Stimulated activated CD4-positive, alpha-beta T cell treated with anti-CD3 and anti-CD28 coated beads, Interleukin-12 subunit alpha, Interleukin-12 subunit beta, amount 100 ng/mL, for 4 hours (primary cell): ENCODE measurements at places on chromosomes 2 and 18.

DNA sequence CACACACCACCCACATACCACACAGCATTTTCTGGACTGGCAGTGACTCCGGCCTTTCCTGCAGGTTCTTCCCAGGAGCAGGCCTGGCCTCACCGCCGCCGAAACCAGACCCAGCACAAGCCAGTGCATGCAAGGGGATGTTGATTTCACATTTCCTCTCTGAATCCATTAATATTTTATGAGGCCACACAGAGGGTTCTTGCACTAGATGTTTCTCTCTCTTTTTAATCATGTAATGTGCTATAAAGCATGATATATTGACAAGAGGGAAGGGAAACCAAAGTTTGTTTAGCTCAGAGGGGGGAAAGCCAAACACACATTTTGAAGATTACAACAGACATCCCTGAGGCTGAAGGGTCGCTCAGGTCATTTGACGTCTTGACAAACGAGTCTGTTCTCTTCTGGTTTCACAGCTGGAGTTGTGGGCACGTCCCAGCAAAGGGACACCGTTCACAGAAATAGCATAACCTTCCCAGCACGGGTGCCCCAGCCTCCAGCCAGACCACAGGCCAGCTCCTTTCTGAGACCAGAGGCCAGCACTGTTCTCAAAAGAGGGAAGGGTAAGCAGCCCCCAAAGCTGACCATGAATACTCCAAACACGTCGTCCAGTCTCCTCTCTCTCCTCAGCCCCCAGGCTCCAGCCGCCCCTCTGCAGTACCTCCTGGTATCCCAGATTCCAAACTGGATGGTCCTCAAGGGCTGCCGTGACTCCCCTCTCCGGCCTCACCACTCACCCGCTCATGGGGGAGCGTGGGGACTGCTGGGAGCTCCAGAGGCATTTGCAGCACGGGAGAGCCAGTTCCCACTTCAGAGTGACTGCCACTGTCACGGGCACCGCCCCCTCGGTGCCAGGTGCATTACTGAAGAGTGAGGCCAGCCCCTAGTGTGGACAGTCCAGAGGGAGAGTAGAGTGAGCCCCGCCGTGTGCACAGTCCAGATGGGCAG lies 340.3 kb upstream of the SALL3 start:
- no peak for DNase-seq

GRCh38 chr2:17821535-17822444 lies 5.5 kb downstream of the MSGN1 start:
- no peak for DNase-seq

DNA sequence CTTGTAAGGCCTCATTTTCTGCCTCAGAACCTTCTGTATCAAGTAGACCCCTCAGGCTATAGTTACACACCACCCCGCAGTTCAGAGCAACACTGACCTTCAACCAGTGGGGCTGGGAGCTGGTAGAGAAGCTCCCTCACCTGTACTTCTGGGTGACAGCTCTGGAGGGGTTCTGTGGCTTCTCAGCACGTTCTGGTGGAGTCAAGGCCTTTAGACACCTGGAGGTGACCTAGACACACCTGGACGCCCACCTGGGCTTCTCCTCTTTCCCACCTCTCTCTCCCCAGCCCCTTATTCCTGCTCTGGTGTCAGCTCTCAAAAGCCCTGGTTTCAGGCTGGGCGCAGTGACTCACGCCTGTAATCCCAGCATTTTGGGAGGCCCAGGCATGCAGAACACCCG lies 7.3 kb upstream of the CIB4 start:
- no peak for DNase-seq

GRCh38 chr18:67540559-67540958 lies 24.0 kb upstream of the DSEL start:
- DNase-seq: no peak

- no peak for DNase-seq
Measured at GRCh38 chr2:1701556-1702185, 42.6 kb downstream of the PXDN start.

- no peak for DNase-seq
Measured at GRCh38 chr2:109422071-109422757, 191.6 kb downstream of the SEPTIN10 start.

DNA sequence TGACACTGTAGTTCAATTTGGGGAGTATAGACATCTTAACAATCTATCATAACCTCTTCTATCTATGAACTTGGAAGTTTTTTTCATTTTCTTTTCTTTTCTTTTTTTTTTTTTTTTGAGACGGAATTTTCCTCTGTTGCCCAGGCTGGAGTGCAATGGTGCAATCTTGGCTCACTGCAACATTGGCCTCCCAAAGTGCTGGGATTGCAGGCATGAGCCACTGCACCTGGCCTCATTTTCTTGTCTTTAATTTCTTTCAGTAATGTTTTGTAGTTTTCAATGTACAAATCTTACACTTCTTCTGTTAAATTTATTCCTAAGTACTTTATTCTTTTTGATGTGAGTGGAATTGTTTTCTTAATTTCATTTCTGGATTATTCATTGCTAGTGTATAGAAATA lies 14.6 kb downstream of the ASAP2 start:
- DNase-seq: no peak

DNA sequence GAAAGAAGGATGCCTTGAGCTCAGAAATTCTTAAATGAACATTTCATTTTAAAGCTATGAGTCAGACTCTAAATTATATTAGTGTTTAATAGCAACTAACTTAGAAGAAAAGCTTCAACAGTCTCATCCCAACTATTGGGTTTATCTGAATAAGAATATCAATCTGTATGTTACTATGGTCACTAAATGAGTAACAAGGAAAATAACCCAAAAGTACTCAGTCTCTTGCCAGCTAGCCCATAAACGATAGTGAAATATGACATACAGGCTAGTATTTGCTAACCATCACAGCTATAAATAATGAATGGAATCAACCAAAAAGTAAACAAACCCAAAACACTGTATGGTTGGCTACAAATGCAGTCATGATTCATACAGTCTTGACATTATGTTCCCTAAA lies 174.9 kb downstream of the RAB3GAP1 start:
- DNase-seq: no peak

- no peak for DNase-seq
Measured at GRCh38 chr2:118992740-118993391, 50.9 kb downstream of the MARCO start.

DNA sequence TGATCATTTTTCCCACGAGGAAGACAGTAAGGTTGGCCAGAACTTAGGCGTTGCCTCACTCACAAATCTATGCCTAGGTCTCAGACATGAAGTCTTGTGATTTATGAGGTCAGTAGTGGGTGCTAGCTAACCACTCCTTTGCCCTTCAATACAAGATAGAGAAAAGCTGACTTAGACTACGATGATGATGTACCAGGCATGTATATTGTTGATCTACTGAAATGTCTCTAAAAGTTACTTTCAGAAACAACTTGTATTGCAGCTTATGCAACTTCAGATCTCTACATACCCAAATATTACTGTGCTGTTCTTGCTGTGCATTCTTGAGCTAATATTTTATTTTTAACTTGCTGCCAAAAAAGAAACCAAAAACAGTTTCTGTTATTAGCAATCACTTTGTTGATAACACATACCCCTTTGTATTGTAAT lies 30.6 kb downstream of the MAPRE2 start:
- no peak for DNase-seq

- no peak for DNase-seq
Measured at GRCh38 chr18:7676253-7676873, 109.2 kb downstream of the PTPRM start.

DNA sequence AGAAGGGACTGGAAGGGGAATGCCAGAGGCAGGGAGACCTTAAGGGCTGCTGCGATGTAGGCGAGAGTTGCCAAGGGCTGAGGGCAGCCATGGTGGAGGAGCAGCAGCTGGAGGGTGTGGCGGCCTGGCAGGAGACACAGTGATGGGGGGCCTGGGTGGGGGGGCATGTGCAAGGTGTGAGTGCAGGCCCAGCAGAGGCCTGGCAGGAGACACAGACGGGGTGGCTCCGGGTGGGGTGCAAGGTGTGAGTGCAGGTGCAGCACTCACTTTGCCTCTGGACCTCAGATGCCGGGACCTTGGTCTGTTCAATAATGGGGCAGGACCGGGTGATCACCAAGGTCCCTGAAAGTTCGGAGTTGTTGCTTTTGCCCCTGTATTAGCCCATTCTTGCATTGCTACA lies 76.2 kb upstream of the ODC1 start:
- DNase-seq: no peak

DNA sequence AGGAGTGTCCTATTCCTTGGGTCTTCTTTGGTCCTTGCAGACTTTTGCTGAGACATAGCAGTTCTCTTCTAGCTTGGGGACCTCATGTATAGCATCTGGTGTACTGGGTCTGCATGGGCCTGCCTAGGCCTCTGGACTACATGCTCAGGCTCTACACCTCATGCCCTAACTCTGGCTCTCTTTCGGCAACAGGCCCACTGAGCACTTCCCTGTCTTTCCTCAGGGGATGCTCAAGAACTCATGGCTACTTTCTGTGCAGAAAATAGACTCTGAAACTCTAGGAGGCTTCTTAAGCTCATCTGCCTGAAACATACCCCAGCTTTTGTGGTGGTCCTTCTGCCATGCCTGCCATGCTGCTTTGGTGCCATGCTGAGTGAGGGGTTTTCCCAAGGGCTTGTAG lies 21.5 kb upstream of the CPS1 start:
- DNase-seq: no peak

DNA sequence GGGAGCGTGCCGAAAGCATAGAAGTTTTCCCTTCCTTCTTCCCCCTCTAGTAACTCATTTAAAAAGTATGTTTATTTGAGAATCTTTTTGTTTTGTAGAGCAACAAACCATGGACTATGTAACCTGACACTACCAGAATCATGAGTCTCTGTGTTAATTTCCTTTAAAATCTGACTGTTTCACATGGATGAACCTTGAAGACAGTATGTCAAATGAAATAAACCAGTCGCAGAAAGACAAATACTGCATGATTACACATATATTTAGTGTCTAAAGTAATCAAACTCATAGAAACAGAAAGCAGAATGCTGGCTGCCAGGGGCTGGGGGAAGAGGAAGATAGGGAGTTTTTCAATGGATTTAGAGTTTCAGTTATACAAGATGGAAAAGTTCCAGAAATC lies 32.3 kb downstream of the PTPN2 start:
- DNase-seq: no peak

DNA sequence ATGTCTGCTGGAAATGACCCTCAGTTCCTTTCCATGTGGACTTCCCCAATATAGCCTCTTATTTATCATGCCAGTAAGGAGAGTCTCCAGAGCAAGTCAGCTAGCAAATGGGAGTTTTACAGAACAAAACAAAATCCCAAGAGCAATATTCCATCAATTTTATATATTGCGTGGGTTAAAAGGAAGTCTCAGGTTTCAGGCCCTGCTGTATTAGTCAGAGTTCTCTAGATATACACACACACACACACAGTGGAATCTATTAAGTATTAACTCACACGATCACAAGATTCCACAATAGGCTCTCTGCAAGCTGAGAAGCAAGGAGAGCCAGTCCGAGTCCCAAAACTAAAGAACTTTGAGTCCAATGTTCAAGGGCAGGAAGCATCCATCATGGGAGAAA lies 102.8 kb upstream of the MAP2 start:
- no peak for DNase-seq

GRCh38 chr18:65091744-65092329 lies 659.0 kb upstream of the CDH7 start:
- no peak for DNase-seq

DNA sequence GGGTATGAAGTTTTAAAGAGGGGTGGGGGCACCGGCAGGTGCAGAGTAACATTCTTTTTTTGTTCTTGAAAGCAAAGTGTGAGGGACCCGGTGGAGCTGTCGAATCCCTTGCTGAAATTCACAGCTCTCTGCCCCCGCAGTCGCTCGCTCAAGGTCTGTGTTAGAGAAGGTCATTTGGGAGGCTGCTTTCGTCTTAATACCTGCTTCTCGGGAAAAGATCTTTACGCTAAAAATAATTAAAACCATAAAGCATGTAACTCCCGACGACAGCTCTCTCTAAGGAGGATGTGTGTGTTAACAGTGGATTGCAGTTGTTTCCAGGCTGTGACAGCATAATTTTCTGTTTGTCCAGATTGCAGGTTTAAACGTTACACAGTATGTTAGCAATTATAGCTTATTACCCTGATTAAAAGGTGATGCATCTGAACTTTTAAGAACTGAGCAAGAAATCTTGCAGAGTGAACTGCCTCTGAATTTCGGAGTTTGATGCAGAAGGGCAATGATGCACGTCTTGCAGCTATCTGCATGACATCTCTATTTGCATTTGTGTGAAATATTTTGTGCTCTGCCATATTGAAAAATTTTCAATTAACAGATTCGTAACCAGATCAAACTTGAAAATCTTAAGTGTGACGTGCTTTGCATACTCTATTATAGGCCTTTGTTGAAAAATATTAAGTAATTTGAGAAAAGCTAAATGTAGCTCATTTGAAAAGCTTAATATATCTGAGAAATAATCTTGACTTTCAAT lies 954 bp downstream of the RAPGEF4 start:
- DNase-seq: no peak

- no peak for DNase-seq
Measured at GRCh38 chr2:207471261-207471660, 58.5 kb upstream of the CREB1 start.

GRCh38 chr2:197700960-197701359 lies 4.2 kb upstream of the MARS2 start:
- no peak for DNase-seq

DNA sequence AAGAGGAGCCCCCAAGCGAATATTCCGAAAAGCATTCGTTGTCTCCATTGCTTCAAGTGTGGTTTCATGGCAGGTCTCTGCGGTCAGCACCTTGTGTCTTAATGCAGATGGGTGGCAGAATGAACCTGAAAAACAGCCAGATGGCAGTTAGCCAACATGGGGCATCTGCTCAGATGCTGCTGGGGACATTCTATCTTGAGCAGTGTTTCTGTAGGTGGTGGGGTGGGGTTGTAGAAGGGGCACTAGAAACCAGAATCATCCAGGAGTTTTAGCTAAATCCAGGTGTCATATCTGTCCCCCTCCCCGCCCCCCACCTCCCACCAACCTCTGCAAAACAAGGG lies 42.1 kb downstream of the ST6GAL2 start:
- DNase-seq: no peak

- DNase-seq: no peak
Measured at GRCh38 chr2:127649100-127649611, 3.2 kb downstream of the GPR17 start.

GRCh38 chr2:130878316-130878715 lies 41.6 kb downstream of the ARHGEF4 start:
- no peak for DNase-seq

DNA sequence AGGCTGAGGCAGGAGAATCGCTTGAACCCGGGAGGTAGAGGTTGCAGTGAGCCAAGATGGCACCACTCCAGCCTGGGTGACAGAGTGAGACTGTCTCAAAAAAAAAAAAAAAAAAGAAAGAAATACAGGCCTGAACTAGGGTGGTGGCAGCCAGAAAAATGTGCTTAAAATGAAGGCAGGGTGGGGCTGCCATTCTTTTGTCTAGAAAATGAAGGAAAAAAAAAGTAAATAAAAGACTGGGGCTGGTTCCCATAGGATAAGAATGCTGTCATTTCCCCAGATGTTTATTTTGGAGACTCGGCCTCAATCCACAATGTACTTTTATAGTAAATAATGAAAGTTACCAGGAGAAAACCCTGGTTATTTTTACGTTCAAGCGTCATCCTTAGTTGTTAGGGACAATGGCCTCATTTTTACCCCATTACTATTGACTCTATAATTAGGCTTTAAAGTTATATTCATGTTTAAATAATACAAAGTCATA lies 58.9 kb downstream of the ATP8B1 start:
- no peak for DNase-seq
